Panc1 (cell line): ENCODE measurements at places on chromosomes 11 and 22. TPM values are rescaled to one million over a fixed set of nuclear protein-coding genes. Genes with fewer than 3 reads are reported as not detected.

The KCNJ1 gene
- not detected for total RNA-seq

The MOV10L1 gene
- total RNA-seq, result 0.10 TPM

The DDI1 gene
- total RNA-seq, result not detected

The C11orf21 gene
- 0.31 TPM for total RNA-seq

The EXPH5 gene
- total RNA-seq, result 0.85 TPM

The TOP3B gene
- 29.1 TPM for total RNA-seq

The NTM gene
- total RNA-seq, result 0.10 TPM

The HSPB2 gene
- not detected for total RNA-seq

GRCh38 chr11:85164743-85165142, 462.4 kb downstream of the DLG2 start:
- no peak for DNase-seq
- no peaks in the 10 kb centered on the region for H3K27me3 ChIP-seq

DNA sequence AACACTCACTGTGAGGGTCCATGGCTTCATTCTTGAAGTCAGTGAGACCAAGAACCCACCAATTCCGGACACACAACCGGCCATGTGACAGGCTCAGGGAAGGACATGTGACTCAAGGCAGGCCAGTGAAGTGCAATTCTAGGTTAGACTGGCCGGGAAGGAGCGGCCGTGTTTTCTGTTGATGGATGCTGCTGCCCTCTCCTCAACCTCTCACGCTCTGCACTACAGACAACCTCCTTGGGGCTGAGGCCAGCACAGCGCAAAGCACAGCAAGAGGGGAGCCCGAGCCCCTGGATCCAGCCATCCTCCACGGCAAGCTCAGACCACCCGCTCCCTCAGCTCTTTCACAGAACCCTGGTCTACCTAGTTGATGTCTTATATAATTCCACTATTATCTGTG, 2.8 kb downstream of the NUDT8 start:
- H3K27ac ChIP-seq, result no peak overlapping the region
- H3K36me3 ChIP-seq, result no peaks in the 10 kb centered on the region
- H3K27me3 ChIP-seq, result no peaks in the 10 kb centered on the region
- no peak for DNase-seq

- H3K4me1 ChIP-seq, result no peaks in the 10 kb centered on the region; the same call in 1 of the 2 replicates
- no peaks in the 10 kb centered on the region for H3K27me3 ChIP-seq
- DNase-seq, result no peak
- no peak overlapping the region for H3K27ac ChIP-seq
- H3K36me3 ChIP-seq, result no peaks in the 10 kb centered on the region; the same call in 1 of the 2 replicates
Observed at GRCh38 chr11:12248330-12248729, 129.0 kb upstream of the PARVA start.

DNA sequence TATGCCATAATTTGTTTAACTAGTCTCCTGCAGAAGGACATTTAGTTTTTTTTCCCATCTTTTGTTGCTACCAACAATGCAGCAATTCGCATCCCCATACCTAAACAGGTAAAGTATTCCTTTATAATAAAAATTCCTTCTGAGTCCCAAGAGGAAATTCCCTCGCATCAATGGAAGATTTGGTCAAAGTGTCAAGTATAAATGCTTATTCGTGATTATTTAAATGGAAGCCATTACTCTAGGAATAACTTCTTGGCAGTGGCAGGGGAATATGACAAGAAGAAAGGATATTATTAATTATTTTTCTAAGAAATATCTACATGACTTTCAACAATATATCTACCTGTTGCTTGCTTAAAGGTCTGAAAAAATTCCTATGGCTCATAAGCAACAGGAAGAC, 25.6 kb downstream of the RNF141 start:
- no peaks in the 10 kb centered on the region for H3K36me3 ChIP-seq
- H3K4me3 ChIP-seq, result no peak overlapping the region

DNA sequence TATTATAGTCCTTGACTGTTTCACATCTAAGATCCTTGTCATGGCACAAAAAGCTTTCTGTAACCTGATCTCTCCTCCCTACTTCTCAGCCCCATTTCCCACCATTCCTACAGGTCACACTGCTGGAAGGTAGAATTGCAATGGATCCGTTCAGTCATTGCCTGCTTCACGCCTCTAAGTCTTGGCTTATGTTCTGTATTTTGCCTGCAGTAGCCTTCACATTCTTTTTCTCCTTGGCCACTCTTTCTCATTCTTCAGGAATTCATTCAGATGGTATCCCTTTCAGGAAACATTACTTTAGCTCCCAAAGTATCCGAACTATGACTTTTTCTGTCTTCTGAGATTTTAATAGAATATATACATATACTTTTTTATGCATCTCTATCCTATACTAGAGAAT, 731.5 kb downstream of the NTM start:
- no peaks in the 10 kb centered on the region for H3K36me3 ChIP-seq
- no peak for DNase-seq
- H3K27me3 ChIP-seq, result no peaks in the 10 kb centered on the region; the same call in 1 of the 2 replicates
- H3K4me3 ChIP-seq, result no peak overlapping the region

DNA sequence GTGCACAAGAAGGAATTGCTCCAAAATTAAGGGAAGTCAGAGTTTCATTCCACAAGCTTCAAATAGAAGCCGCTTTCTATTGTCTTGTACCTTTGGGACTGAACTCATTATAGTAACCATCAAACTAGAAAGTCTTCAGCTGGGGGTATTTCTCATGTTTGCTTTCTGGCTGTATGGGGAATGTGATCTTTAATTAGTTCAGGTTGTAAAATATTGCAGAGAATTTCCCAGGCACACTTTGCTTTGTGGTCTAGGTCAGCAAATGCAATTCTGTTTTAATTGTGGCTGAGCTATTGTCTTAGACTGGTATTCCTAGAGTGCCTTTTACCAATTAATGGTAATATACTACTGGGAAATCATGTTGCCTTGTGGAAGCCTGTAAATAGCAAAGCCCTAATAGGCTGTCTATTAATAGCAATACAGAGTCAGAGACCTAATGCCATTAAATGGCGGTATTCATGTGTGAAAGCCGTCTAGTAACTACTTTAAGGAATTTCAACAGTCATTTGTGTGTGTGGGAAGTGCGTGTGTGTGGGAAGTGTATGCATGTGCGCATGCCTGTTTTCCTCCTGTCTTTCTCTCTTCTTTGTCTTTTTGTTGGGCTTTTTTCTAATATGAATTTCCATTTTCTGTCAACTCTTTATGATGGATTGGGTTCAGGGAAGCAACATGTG, 276.6 kb downstream of the FAT3 start:
- H3K27me3 ChIP-seq, result no peaks in the 10 kb centered on the region
- no peak overlapping the region for H3K27ac ChIP-seq
- no peaks in the 10 kb centered on the region for H3K4me1 ChIP-seq
- no peak for DNase-seq
- H3K36me3 ChIP-seq, result no peaks in the 10 kb centered on the region

DNA sequence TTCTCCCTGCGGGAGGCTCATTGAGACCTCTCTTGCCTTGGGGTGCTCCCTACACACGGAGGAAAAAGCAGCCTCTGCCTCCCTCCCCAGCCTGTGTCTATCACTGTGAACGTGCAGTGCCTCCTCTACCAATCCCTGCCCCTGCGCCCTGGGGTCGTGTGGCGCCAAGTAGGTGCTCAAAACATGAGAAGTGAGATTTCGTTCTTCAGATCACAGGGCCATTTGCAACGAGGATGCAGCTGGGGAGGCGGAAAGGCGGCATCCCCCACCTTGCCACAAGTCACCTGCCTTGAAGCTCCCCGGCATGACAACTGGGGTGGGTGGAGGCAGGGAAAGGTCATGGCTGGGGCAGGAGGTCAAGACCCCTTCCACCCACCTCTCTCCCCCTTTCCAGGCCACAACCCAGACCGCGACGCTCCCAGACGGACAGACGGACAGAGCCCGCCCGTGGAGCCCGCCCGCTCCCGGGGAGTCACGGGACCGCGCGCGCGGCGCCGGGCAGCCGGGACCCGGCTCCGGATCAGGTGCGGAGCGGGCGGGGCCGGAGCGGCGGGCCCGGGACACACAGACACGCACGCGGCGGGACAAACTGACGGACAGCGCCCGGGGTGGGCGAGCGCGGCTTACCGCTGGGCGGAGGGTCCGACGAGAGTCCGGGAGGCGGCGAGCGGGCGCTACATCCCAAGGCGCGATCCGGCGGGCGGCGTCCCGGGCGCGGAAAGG, 485 bp downstream of the KCNJ4 start:
- no peak overlapping the region for H3K27ac ChIP-seq
- no peaks in the 10 kb centered on the region for H3K27me3 ChIP-seq
- H3K4me1 ChIP-seq, result no peaks in the 10 kb centered on the region
- no peak for DNase-seq
- H3K4me3 ChIP-seq, result peak overlapping the region; percentile 6; the same call in 1 of the 2 replicates

GRCh38 chr11:26199331-26200095, 132.4 kb upstream of the ANO3 start:
- H3K36me3 ChIP-seq, result no peaks in the 10 kb centered on the region
- H3K4me1 ChIP-seq, result no peaks in the 10 kb centered on the region

GRCh38 chr22:17878941-17879340, 104.7 kb upstream of the BID start:
- no peaks in the 10 kb centered on the region for H3K4me1 ChIP-seq
- no peaks in the 10 kb centered on the region for H3K27me3 ChIP-seq
- no peak overlapping the region for H3K27ac ChIP-seq
- no peak for DNase-seq
- no peak overlapping the region for H3K4me3 ChIP-seq

- no peak for DNase-seq
- H3K27me3 ChIP-seq, result peaks cover 3% of the 10 kb centered on the region; the same call in 1 of the 2 replicates
- no peak overlapping the region for H3K27ac ChIP-seq
- no peaks in the 10 kb centered on the region for H3K4me1 ChIP-seq
Observed at GRCh38 chr11:125554038-125554437, 15.2 kb upstream of the EI24 start.

- H3K27ac ChIP-seq, result no peak overlapping the region
- no peaks in the 10 kb centered on the region for H3K36me3 ChIP-seq
Observed at GRCh38 chr22:47176026-47176389, 413.6 kb downstream of the TBC1D22A start.

- H3K36me3 ChIP-seq, result no peaks in the 10 kb centered on the region
- H3K4me3 ChIP-seq, result no peak overlapping the region
- no peak overlapping the region for H3K27ac ChIP-seq
- no peak for DNase-seq
Observed at GRCh38 chr11:17922416-17922788, 90.4 kb downstream of the SERGEF start.

GRCh38 chr11:117767071-117767470, 29.9 kb downstream of the DSCAML1 start:
- H3K4me1 ChIP-seq, result no peaks in the 10 kb centered on the region
- no peaks in the 10 kb centered on the region for H3K36me3 ChIP-seq
- no peaks in the 10 kb centered on the region for H3K27me3 ChIP-seq
- no peak for DNase-seq

DNA sequence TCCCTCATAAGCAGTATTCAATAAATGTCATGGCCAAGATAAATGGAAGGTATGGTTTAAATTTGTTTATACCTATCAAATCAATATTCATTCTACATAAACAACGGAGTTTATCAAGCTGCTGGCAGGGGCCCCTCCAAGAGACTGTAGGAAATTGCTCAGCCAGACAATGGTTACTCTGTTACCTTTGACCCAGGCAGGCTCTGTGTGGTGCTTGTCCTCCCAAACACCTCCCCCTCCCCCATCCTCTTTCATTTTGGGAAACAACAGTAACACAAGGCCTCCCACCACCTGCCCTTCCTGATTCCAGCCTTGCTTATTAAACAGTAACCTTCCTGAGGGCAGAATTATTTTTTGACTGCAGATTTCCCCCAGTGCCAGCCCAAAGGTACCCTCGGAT, 10.5 kb upstream of the ZBTB16 start:
- H3K27ac ChIP-seq, result no peak overlapping the region
- H3K4me1 ChIP-seq, result peaks cover 5% of the 10 kb centered on the region; the same call in 1 of the 2 replicates
- H3K36me3 ChIP-seq, result no peaks in the 10 kb centered on the region
- DNase-seq, result no peak
- H3K4me3 ChIP-seq, result no peak overlapping the region

DNA sequence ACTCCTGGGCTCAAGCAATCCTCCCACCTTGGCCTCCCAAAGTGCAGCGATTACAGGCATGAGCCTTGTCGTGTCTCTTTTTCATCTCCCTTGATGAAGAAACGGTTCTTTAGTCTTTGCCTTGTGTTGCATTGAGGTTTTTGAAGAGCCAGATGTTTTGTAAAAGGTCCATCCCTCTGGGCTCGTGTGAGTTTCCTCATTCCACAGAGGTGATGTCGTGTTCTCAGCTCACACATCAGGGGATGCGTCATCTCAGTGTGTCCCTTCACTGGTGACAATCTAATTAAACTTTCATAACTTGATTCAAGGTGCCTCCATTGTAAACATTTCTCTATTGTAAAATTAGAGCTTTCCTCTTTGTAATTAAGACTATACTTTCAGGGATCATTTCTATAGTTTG, 29.7 kb upstream of the TEF start:
- DNase-seq, result peak; percentile 15
- H3K4me1 ChIP-seq, result no peaks in the 10 kb centered on the region
- H3K27ac ChIP-seq, result no peak overlapping the region
- H3K27me3 ChIP-seq, result no peaks in the 10 kb centered on the region

DNA sequence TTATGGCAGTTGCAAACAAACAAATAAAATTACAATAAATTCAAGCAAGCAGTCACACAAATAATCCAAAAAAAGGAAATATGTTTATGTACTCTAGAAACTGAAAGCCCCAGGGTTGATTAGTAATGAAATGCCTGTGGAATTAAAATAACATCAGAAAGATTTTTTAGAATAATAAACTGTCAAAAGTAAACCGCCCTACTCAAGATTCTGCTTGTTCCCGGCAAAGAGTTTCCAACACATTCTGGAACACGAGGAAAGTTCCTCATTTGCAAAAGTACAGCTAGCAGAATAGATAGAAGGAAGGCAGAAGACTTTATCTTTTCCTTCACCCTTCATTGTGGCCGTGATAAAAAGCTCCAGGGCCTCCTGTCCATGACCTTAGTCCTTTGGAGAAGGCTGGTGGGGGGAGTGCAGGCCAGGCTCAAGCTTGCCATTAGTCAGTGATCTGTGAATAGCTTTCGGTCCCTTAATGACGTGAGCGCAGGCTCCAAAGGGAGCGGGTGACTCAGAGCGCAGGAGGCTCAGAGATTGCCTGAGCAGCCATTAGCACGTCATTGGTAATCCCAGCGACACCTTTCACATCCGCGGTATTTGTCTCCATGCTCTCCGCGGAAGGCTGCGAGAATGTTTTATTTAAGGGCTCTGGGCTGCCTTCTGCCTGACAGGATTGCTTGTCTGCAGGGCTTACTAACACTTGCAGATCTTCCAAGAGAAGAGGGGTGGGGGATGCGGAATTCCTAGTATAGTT, 458.3 kb downstream of the METTL15 start:
- no peak overlapping the region for H3K27ac ChIP-seq
- no peaks in the 10 kb centered on the region for H3K36me3 ChIP-seq
- no peaks in the 10 kb centered on the region for H3K27me3 ChIP-seq
- H3K4me3 ChIP-seq, result peak overlapping the region; percentile 40
- no peaks in the 10 kb centered on the region for H3K4me1 ChIP-seq

- H3K27me3 ChIP-seq, result no peaks in the 10 kb centered on the region
- no peak for DNase-seq
- H3K36me3 ChIP-seq, result no peaks in the 10 kb centered on the region
- no peaks in the 10 kb centered on the region for H3K4me1 ChIP-seq
- no peak overlapping the region for H3K4me3 ChIP-seq
Observed at GRCh38 chr22:39707816-39708215, 137.3 kb downstream of the CACNA1I start.

DNA sequence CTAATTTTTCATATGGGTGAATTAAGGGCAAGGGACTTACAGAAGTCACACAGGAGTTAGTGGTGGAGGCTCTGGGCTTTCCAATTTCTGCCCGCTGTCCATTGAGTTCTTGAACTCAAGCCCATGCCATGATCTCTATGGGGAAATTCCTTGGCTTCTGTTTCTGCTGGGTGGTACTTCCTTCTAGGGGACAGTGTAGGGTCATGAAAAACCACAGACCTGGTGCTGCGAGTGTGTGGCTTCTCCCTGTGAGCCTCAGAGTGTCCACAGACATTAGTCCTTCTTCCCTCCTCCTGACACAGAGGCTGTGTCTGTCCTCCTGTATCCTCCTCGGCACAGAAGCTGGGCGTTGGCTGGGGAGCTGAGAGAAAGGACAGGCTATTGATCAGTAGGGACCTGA, 6.3 kb upstream of the SEZ6L start:
- H3K4me1 ChIP-seq, result no peaks in the 10 kb centered on the region
- H3K4me3 ChIP-seq, result no peak overlapping the region
- peaks cover 3% of the 10 kb centered on the region; the same call in 1 of the 2 replicates for H3K27me3 ChIP-seq
- H3K27ac ChIP-seq, result no peak overlapping the region
